Fibroblast of lung (primary cell): ENCODE measurements at places on chromosomes 1 and 21. TPM values are rescaled to one million over a fixed set of nuclear protein-coding genes. Genes with fewer than 3 reads are reported as not detected.

DNA sequence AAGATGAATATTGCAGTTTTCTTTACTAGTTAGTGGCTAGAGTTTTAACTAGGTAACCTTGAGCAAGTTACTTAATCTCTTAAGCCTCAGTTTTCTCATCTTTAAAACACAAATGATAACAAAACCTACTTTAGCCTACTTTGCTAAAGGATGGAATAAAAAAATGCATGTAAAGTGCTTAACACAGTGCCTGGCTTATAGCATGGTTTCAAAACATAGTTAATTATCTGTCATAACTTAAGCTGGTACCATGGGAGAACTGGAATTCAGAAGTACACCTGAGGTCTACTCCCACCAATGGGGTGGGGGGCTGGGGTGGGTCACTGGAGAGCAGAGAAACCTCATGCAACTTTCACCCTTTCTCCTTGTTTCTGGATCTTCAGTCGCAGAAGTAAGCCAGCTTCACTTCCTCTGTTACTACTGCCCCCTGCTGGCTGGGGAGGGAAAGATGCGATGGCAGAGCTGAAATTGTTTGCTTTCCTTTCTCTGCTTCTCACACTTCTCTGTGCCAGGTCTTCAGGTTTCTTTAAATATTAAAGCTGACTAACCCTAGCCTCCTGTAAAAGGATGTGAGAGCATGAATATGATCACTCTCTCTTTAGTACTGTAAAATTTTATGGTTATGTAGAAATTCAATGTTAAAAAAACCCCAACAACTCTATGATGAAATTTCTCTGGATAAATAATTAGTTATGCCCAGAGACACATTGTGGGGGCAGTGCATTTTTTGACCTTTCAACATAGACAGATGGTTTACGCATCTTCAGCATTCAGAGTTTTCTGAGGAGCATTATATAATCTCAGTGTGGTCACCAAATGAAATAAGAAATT lies 324.2 kb downstream of the HLX start:
- peak; percentile 80 for DNase-seq

NUP210L gene
- under 0.01 and 0.17 TPM in 2 replicates for total RNA-seq

LCE3D gene
- total RNA-seq: not detected in 2 replicates

HSD11B1 gene
- total RNA-seq: 20.3 and 31.5 TPM in 2 replicates

DNA sequence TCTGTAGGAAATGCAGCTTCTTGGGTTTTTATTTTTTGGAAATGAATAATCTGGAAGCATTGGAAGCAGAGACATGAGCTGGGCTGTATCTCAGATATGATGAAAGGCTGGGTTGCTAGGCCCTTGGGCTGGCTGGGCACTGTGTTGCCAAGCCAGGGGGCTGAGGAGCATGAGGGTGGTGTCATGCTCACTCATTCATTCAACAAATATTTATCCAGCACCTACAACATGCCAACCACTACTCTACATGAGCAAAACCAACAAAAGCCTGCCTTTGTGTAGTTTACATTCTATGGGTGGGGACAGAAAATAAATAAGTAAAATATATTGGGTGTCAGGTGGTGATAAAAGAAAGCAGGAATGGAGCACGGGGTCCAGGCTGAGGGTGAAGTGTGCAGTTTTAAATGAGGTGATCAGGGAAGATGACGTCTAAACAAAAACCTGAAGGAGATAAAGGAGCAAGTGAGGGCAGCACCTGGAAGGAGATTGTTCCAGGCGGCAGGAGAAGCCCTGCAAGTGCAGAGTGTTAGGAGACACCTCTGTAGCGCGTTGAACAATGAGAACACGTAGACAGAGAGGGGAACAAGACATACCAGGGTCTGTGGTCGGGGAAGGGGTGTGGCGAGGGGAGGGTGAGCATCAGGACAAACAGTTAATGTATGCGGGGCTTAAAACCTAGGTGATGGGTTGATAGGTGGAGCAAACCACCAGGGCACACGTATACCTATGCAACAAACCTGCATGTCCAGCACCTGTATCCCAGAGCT lies 10.9 kb downstream of the TAGLN2 start:
- no peak for DNase-seq

MMP23B gene
- 4.6 and 9.8 TPM in 2 replicates for total RNA-seq

DNA sequence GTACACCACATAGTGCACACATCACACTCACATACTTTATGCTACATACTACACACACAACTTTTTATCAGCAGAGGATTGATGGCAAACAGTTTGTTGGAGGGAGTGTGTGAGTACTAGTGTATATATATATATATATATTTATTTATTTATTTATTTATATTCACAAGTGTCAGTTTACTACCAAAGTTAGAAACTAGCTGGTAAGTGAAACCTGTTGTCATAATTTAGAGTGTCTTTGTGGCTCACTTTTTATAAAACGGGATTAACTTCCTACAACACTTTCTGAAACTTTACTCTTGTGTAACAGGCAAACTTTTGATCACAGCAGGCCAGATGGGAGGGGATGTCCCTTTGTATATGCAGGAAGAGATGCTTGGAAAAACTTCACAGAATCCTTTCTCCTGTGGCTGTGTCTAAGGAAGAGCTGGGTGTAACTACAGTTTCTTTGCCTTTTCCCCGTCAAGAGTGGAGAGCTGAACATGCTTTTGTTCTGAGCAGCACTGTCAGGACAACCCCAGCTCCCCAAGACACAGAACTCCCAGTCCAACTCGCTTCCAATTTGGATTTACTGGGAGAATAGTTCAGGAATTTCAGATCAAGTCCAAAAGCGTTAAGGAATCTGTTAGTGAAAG lies 1.9 kb upstream of the SAMD13 start:
- DNase-seq: peak; percentile 27

GRCh38 chr1:159921700-159922504 lies 3.4 kb downstream of the TAGLN2 start:
- DNase-seq: peak; percentile 50

GRCh38 chr1:92922356-92923035 lies 38.8 kb downstream of the DIPK1A start:
- peak; percentile 42 for DNase-seq

- DNase-seq: peak; percentile 87
Observed at GRCh38 chr1:167791281-167792187, 69.8 kb downstream of the MPZL1 start.

KRTAP19-1 gene
- total RNA-seq: not detected in 2 replicates

WNT2B gene
- 1.5 and 3.5 TPM in 2 replicates for total RNA-seq

PSEN2 gene
- 22.9 and 41.8 TPM in 2 replicates for total RNA-seq

DNA sequence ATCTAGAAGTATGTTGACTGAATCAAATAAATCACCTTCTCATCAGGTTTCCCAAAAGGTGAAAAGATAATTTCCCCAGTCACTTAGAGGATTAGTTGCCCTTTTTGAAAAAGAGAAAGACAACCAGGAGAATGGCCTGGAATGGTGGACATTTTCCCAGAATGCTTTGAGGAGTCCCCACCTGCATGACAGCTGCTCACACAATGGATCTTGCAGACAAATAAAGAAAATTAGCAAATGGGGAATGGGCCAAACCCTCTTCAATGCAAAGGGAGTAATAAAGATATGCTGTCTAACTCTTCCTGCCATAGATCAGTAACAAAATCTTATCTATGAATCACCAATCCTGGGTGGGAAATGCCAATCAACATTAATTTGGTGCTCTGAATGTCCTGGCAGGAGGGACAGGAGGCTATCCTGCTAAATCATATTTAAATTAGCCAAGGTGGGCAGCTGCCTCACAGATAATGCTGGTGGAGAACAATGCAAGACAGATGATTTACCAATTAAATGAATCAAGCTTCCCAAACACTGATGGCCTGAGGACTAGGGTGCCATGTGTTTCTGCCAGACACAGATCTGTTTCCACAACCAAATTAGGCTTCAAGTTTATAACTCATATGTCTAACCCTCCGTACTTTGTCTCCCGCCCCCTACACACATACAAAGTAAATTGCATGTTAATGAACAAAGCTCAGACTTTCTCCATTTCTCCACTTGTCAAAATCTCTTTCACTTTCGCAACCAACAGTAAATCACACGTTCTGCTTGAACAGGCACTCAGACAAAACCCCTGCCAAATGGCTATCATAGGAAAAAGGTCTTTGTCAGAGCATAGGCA lies 488.0 kb upstream of the PLXNA2 start:
- DNase-seq: peak; percentile 5

ZBTB37 gene
- 6.7 and 8.3 TPM in 2 replicates for total RNA-seq
